ENCODE measurements at places on chromosomes 12 and 14.

DNA sequence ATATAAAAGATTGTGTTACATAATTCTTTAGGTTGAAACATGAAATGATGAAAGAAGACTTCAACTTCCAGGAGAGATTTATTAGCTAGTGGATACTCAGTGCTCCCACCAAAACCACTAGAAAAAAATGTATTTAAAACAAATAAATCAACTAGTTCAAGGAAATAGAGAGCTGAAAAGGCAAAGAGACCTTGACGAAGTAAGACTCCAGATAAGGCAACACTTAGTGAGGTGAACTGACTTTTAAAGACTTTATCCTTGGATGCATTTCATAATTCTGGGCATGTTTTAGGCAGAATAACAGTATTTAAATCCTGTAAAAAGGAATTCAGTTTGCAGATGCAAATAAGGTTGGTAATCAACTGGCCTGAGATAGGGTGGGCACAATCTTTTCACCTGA lies 1150.7 kb downstream of the FSCB start:
- DNase-seq = no peak

- DNase-seq = no peak
Observed at GRCh38 chr14:74843653-74844052, 32.3 kb downstream of the PROX2 start.

- no peak for DNase-seq
Observed at GRCh38 chr14:34180869-34181268, 230.0 kb upstream of the EGLN3 start.

DNA sequence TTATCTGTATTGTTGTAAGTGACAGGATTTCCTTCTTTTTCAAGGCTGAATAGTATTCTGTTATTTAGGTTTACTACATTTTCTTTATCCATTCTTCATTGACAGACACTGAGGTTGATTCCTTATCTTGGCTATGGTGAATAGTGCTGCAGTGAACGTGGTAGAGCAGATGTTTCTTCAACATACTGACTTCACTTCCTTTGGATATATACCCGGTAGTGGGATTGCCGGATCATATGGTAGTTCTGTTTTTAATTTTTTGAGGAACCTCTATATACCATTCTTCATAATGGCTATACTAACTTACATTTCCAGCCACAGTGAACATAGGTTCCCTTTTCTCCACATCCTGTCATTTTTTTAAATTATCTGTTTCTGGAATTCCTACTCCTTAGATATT lies 21.8 kb downstream of the DERA start:
- no peak for DNase-seq

- no peak for DNase-seq
Observed at GRCh38 chr12:7156259-7157197, 26.4 kb downstream of the CLSTN3 start.

GRCh38 chr12:81815611-81816010 lies 56.5 kb upstream of the PPFIA2 start:
- DNase-seq = no peak
